Midbrain (tissue), 1 donor: ENCODE measurements at places on chromosomes 13 and 19.

GRCh38 chr13:89565476-89566100 is 1781.9 kb upstream of the MIR17HG start:
- peak; percentile 40 for DNase-seq

DNA sequence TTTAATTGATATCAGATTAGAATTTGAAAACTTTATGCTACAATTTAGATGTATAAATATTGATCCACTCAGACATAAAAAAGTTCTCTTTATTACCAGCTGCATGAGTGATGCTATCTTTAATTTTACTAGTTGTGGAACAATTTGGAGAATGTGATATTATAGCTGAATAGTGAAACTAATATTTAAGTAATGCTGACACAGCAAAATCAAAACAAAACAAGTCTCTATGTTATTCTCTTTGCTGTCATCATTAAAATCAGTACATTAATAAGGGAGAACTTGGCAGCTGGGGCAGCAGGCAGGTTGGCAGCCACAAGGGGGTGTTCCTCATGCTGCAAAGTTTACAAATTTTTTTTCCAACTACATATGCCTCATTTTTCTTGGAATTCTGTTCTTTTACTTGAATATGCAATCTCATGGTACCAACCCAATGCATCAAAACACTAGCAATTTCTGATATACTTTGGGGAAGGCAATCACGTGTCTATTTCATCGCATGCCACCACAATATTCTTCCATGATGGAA is 585.3 kb downstream of the FGF9 start:
- no peak for DNase-seq

DNA sequence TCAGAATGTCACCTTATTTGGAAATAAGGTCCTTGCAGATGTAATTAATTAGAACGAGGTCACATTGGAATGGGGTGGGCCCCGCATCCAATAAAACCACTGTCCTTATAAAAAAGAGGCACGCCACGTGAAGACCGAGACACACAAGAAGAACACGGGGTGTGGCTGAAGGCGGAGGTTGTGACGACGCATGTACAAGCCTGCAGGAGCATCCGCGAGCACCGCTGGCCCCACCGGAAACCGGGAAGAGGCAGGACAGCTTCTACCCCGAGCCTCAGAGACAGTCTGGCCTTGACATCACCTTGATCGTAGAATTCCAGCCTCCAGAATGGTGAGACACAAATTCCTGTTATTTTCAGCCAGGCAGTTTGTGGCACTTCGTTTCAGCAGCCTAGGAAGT is 177.9 kb downstream of the COL4A1 start:
- no peak for DNase-seq

GRCh38 chr19:1873524-1874473 is 10.4 kb upstream of the KLF16 start:
- peak; percentile 70 for DNase-seq

DNA sequence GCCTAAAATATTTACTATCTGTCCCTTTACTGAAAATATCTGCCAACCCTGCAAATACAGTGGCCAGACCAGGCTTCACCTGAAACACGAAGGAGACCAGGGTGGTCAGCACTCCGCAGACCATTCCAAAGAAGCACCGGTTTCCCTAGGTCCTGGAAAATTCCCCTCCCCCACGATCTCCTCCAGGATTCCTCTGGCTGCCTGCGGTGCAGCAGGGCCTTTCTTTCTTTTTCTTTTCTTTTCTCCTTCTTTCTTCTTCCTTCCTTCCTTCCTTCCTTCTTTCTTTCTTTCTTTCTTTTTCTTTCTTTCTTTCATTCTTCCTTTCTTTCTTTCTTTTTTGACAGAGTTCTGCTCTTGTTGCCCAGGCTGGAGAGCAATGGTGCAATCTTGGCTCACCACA is 152.7 kb downstream of the USP12 start:
- DNase-seq, result no peak

- DNase-seq, result no peak
These were observed 8.9 kb upstream of the ZNF787 start for GRCh38 chr19:56130006-56130405.
